Activated CD8-positive, alpha-beta T cell treated with anti-CD3 and anti-CD28 coated beads for 36 hours (primary cell): ENCODE measurements at places on chromosomes 3 and 15. TPM values are rescaled to one million over a fixed set of nuclear protein-coding genes. Genes with fewer than 3 reads are reported as not detected.

- no peak for DNase-seq
- no peaks in the 10 kb centered on the region for H3K36me3 ChIP-seq
- no peaks in the 10 kb centered on the region for H3K4me1 ChIP-seq
- no peaks in the 10 kb centered on the region for H3K27me3 ChIP-seq
- H3K4me3 ChIP-seq, result no peak overlapping the region
- no peak overlapping the region for H3K27ac ChIP-seq
Measured at GRCh38 chr15:74334127-74334526, 33.3 kb downstream of the CYP11A1 start.

GRCh38 chr3:54649551-54649950, 278.3 kb downstream of the LRTM1 start:
- no peaks in the 10 kb centered on the region for H3K36me3 ChIP-seq

GRCh38 chr3:53616321-53616720, 121.9 kb downstream of the CACNA1D start:
- H3K27me3 ChIP-seq, result peaks cover 14% of the 10 kb centered on the region
- no peaks in the 10 kb centered on the region for H3K36me3 ChIP-seq
- H3K27ac ChIP-seq, result no peak overlapping the region
- DNase-seq, result no peak
- H3K4me1 ChIP-seq, result no peaks in the 10 kb centered on the region

WNT5A gene
- not detected for total RNA-seq

SMCO1 gene
- total RNA-seq, result not detected

GABRR3 gene
- not detected for total RNA-seq

- no peak overlapping the region for H3K27ac ChIP-seq
- H3K4me3 ChIP-seq, result no peak overlapping the region
- peaks cover 3% of the 10 kb centered on the region for H3K27me3 ChIP-seq
- no peaks in the 10 kb centered on the region for H3K4me1 ChIP-seq
Measured at GRCh38 chr15:57883701-57884100, 177.2 kb downstream of the POLR2M start.

GRCh38 chr3:89221924-89222323, 114.5 kb downstream of the EPHA3 start:
- no peaks in the 10 kb centered on the region for H3K27me3 ChIP-seq
- H3K27ac ChIP-seq, result no peak overlapping the region
- no peaks in the 10 kb centered on the region for H3K36me3 ChIP-seq
- no peak overlapping the region for H3K4me3 ChIP-seq
- no peaks in the 10 kb centered on the region for H3K4me1 ChIP-seq
- DNase-seq, result no peak
